ENCODE measurements at places on chromosomes 13 and 19.

- DNase-seq = no peak
Measured at GRCh38 chr19:41255171-41255570, 9.0 kb upstream of the HNRNPUL1 start.

DNA sequence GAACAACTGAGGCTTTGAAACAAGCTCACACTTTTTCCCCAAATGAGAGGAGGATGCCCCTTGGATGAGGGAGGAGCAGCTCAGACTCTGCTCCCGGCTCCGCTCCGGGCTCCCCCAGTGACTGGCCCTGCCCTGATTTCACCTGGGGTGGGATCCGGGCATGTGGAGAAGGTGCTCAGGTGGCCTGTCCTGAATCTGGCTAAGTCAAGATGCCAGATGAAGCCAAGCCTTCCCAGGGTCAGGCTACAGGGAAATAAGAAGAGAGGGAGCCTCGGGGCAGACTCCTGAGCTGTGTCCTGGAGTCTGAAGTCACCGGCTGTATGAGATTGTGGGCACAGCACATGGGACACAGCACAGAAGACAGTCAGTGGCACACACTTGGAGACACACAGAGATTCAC is 10.3 kb downstream of the CEACAM5 start:
- no peak for DNase-seq

DNA sequence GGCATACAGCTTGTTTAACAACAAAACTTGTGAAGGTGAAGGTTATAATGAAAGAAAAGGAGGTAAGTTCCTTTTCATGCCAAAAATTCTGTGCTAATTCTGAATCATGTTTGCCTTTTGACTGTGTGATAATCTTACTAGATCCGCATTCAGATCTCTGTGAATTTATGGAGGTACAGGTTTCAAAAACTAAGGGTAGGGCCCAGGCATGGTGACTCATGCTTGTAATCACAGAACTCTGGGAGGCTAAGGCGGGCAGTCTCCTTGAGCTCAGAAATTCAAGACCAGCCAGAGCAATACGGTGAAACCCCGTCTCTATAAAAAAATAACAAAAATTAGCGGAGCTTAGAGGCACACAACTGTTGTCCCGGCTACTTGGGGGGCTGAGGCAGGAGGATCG is 45.9 kb downstream of the PCDH9 start:
- no peak for DNase-seq

DNA sequence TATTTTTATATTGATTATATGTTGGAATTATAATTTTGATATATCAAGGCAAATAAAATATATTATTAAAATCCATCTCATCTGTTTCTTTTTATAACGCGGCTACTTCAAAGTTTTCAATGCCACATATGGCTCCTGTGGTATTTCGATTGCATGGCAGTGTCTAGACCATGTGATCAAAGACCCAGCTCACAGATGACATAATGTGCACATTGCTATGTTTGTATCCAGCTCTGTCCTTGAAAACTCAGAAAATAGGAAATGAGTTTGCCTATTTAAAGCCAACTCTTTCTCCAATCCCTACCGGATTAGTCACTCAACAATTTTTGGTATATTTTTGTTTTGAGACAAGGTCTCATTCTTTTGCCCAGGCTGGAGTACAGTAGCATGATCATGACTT is 26.2 kb downstream of the TMTC4 start:
- DNase-seq = no peak

DNA sequence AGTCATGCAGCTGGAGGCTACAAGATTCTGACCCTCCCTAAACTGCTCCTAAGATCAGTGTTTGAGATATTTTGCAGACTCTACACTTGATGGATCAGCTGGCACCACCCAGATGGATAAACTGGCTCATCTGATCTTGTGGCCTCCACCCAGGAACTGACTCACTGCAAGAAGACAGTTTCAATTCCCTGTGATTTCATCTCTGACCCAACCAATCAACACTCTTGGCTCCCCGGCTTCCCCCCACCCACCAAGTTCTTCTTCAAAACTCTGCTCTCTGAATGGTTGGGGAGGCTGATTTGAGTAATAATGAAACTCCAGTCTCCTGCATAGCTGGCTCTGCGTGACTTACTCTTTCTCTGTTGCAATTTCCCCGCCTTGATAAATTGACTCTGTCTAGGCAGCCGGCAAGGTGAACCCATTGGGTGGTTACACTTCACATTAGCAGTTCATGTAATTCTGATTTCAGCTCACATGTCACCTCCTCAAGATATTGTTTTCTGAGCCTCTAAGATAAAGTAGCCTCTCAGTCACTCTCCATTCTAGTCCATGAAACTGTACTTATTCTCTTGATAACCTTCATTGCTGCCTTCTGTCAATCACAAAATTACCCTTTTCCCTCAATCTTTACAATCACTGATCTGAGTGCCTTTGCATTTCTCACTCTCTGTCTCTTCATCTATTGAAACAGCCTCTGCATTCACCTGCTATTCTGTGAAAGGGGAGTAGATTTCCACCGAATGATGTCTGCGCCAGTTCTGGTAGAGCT is 9.9 kb upstream of the FPR3 start:
- no peak for DNase-seq

GRCh38 chr19:5403968-5404640 is 51.1 kb upstream of the ZNRF4 start:
- peak; percentile 19 for DNase-seq

DNA sequence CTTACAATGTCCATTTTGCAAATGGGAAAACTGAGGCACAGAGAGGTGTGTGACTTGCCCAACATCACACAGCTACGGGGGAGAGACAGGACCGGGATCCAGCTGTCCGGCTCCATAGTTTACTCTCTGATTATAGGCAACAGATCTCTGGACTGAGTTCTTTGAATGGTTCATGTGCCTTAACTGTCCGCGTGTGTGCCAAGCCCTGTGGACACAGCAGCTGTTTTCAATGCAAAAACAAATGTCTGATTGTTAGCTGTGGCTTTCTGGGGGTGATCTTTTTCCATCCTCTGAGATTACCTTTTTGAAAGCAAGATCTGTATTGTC is 94.1 kb downstream of the KL start:
- no peak for DNase-seq

GRCh38 chr13:29503041-29503837 is 92.2 kb downstream of the SLC7A1 start:
- DNase-seq = no peak

DNA sequence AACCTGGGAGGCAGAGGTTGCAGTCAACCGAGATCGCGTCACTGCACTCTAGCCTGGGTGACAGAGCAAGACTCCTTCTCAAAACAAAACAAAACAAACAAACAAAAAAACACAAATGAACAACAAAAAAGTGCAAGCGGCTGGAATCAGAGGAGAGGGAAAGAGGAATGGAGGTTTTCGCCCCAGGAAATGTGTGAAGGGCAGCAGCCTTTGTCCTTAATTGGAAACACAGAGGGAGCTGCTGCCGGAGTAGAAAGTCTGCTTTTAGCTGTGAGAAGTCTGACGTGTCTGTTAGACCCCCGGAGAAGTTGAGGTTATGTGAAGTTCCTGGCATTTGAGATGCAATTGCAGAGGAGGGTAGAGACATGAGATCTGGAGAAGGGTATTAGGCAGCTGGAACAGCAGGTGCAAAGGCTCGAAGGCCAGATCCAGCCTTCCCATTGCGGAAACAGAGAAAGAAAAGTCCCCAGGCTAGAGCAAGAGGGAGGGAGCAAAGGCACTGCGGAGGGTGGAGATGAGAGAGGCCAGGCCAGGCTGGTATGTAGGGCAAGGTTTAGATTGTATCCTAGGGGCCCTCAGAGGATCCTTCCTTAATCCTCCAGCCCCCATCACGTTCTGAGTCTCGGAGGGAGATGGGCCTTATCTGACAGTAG is 473 bp downstream of the TMIGD2 start:
- no peak for DNase-seq

GRCh38 chr13:113898391-113898790 is 34.5 kb upstream of the GAS6 start:
- no peak for DNase-seq

- DNase-seq = no peak
Measured at GRCh38 chr19:45040059-45040771, 1.4 kb downstream of the CLASRP start.

- no peak for DNase-seq
Measured at GRCh38 chr13:81106348-81106747, 765.4 kb upstream of the SPRY2 start.

GRCh38 chr19:50323782-50324133 is 5.4 kb downstream of the KCNC3 start:
- DNase-seq = no peak

DNA sequence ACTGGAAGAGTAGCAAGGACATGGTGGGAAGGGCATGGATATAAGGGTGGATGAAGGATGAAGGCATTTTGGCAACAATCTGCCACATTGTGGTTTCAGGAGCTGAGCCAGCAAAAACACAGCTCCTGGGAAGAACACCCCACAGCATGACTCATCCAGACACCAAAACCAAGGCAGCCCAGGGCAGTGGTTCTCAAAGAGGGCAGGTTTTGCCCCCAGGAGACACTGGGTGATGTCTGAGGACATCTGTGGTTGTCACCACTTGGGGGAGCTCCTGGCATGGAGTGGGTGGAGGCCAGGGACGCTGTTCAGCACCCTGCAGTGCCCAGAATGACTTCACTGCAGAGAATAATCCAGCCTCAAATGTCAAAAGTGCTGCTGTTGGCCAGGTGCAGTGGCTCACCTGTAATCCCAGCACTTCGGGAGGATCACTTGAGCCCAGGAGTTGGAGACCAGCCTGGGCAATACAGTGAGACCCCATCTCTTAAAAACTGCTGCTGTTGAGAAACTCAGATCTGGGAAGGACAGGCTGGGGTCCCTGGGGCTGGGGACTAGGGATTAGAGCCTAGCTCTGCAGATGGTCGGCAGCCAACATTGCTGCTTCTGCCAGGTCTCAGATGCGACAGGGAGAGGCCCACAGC is 16.1 kb downstream of the ZFR2 start:
- no peak for DNase-seq

GRCh38 chr13:76438050-76438449 is 448.2 kb downstream of the KCTD12 start:
- no peak for DNase-seq

GRCh38 chr19:58091251-58091995 is 6.6 kb downstream of the ZSCAN18 start:
- no peak for DNase-seq

- no peak for DNase-seq
Measured at GRCh38 chr13:112771139-112771876, 81.5 kb downstream of the ATP11A start.

DNA sequence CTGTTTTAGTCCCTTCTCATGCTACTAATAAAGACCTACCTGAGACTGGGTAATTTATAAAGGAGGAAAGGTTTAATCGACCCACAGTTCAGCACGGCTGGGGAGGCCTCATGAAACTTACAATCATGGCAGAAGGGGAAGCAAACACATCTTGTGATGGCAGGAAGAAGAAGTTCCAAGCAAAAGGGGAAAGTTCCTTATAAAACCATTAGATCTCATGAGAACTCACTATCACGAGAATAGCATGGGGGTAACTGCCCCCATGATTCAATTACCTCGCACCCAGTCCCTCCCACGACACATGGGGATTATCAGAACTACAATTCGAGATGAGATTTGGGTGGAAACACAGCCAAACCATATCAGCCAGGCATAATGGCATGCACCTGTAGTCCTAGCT is 13.0 kb upstream of the STRN4 start:
- no peak for DNase-seq

DNA sequence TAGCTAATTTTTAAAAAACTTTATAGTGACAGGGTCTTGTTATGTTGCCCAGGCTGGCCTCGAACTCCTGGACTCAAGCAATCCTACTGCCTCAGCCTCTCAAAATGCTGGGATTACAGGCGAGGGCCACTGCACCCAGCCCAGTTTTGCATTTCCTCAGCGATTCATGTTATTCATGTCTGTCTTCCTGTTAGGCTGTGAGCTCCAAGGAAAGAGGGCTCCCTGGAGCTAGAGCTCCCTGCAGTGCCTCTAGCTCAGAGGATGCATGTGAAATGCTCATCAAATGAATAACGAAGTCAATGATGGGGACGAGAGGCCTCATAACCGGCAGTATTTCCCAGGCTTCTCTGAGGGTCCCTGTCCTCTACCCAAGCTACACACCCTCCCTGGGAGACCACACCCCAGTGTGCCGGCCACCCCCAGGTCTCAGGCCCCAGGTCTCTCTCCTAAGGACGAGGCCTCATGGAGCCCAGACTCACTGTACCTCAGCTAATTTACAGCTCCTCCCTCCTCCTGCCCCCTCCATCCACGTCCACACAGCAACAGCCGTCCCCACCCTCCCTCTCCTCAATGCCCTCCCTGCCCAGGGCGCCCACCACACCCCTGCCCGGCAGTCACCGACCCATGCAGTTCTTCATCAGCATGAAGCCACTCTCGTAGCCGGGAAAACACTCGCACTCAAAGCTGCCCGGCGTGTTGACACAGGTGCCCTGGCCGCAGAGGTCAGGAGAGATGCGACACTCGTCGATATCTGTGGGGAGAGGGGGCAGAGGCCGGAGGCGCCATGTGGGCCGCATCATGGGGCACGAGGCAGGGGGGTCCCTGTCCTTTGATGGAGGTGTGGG is 28.5 kb downstream of the FBN3 start:
- no peak for DNase-seq

GRCh38 chr19:16301999-16302694 is 22.5 kb upstream of the KLF2 start:
- no peak for DNase-seq

DNA sequence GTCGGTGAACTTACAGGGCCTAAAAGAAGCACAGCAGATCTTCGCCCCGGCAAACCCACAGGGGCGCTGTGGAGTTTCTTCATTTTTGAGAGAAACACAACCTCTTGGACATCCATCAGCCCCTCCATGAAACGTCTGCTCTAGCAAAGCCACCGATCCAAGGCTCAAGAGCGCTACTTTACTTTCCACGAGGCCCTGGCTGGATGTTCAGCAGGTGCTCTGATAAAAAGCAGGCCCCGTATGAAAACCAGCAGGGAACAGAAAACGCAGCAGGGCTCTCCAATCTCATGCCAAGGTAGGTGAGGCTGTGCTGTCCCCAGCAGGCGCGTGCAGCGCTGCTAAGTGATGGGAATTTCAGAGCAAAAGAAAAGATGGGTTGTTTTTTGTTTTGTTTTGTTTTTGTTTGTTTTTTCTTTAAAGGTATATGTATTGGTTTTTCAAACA is 86.7 kb downstream of the IRS2 start:
- DNase-seq = no peak

DNA sequence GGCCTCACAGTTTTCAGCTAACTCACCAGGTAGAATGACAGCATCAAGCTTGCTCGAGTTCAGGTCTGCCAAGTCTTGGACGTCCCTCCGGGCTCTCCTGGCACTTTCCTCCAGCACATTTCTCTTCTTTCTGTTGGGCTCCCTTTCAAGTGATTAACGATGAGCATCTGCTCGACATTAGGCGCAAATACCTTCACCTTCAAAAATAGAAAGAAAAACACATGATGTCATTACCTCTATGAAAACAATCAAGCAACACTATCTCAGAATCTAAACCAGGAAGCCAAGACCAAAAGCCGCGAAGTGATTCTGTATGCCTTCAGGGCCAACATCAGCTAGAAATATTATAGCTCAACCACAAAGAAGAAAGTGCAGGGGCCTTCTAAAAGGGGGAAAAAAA is 15.4 kb upstream of the CLN5 start:
- DNase-seq = no peak

GRCh38 chr13:108927615-108928014 is 298.2 kb downstream of the MYO16 start:
- no peak for DNase-seq

- DNase-seq = no peak
Measured at GRCh38 chr13:98585946-98586345, 9.0 kb upstream of the STK24 start.

- DNase-seq = peak; percentile 34
Measured at GRCh38 chr19:6730153-6730804, 7.1 kb downstream of the GPR108 start.

Data from putamen (tissue), 1 donor.